ENCODE measurements at places on chromosomes 5 and 9.

DNA sequence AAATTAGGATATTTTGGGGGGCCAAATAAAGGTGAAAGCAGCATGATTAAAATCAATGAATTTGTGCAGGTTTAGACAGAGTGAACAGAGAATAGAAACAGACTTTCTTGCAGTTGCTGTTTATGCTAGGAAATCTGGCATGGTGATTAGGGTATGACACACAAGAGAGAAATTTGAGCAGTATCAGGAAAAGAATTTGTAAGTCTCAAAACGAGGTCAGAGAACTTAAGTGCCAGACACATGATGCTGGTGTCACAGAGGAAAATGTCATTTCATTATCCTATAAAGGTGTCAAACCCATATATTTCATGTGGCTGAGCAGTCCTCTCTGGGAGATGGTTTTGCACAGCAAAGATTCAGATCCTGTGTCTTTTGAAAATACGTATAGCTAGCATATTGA, 15.7 kb downstream of the LVRN start:
- DNase-seq, result peak; percentile 46

- DNase-seq, result peak; percentile 65
These were observed 103.8 kb upstream of the SLC1A3 start for GRCh38 chr5:36502608-36503007.

DNA sequence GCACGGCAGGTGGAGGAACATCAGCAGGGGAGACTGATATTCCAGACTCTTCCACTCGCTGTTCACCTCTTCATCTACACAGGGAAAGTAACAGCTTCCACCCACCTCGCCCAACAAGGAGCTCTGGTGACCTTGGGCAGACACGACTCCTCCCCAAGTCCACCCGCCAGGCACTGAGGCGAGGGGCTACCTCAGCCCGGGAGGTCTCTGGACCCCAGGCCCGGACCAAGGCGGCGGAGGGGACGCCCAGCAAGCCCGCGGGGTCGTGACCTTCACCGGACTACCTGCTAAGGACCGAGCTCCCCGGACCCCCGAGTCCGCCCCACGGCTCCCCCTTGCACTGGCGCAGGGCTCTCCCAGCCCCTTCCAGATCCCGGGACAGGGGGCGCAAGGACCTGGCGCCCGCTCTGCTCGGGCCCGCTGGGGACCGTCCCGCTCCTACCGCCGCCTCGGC, 70.2 kb upstream of the LPCAT1 start:
- DNase-seq, result no peak

DNA sequence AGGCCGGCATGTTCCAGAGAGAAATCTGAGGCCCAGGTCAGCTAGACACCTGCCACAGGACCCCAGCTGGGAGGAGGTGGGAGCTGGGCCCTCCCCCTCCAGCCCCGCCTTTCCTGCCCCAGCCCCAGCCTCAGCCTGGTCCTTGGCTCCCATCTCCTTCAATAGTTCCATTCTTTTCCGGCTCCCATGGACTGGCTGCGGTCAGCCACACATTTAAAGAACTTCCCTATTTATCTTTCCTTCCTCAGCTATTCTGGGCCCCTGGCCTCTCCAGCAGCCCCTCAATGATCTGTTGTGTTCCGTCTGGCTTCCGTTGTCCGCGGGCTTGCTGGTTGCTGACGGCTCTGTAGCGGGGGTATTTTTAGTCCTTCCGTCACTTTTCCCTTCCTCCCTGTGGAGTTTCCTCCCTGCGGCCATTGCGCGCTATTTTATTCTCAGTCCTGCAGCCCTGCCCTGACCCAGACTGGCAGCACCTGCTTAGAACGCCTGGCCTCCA, 73.8 kb downstream of the AMBP start:
- no peak for DNase-seq

DNA sequence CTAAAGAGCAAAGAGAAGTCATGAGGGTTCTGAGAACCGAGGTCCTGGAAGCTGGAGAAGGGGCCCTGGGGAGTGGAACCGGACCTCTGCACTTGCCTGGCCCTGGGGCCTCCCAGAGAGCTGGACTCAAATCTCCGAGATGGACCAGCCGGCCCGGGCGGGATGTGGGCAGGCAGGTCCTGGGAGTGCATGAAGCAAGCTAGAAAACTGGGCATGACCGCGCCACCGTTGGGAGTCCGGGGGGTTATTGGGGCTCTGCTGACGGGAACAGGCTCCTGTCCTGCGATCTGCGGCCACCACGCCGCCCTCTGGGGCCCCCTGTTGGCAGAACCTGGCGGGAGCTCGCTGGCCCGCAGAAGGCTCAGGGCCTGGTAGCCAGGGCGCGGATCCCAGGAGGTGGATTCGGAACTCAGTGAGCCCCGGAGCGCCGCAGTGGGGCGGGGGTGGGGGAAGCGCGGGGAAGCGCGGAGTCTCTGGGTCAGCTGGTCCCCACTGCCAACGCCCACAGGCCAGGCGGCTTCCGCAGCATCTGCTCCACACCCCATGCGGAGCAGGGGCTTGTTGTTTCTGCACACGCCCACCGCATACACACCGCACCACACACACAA, 150.6 kb downstream of the ERCC6L2 start:
- DNase-seq, result no peak

- no peak for DNase-seq
These were observed 26.3 kb downstream of the UBQLN1 start for GRCh38 chr9:83681490-83681889.

- DNase-seq, result no peak
These were observed 10.4 kb downstream of the CXXC5 start for GRCh38 chr5:139658501-139658927.

DNA sequence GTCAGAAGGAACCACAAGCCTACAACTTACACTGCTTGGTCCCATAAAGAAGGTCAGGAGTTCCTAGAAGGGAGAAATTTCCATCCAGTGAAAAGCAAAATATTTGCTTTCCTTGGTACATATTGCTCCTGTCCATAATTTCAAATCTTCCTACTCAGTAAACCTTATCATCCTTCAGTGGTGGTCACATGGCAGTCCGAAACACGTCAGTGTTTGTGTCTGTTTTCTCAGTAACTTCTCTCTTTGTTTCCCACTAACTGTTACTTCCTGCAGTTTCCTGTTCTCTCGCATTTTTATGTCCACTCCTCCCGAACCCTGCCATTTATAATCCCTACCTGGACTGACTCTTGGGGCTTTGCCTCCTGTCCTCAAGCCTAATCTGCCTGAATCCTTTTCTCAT, 129.1 kb downstream of the FANCC start:
- DNase-seq, result no peak

DNA sequence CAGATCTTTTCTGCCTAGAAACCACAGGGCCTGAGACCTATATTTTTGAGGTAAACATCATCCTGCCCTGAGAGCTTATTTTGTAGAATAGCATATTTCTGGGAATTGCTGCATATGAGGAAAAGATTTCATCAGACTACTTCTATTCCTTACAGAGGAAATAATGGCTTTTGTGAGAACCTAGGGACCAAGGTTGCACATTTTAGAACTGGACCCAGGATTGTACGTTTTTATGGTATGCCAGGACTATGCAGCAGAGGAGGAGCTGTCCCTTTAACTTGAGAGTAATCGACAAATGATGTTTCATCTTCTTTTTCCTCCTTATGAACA, 2.2 kb upstream of the ALDH1A1 start:
- DNase-seq, result no peak

GRCh38 chr5:157961896-157962590, 103.1 kb upstream of the CLINT1 start:
- DNase-seq, result no peak

DNA sequence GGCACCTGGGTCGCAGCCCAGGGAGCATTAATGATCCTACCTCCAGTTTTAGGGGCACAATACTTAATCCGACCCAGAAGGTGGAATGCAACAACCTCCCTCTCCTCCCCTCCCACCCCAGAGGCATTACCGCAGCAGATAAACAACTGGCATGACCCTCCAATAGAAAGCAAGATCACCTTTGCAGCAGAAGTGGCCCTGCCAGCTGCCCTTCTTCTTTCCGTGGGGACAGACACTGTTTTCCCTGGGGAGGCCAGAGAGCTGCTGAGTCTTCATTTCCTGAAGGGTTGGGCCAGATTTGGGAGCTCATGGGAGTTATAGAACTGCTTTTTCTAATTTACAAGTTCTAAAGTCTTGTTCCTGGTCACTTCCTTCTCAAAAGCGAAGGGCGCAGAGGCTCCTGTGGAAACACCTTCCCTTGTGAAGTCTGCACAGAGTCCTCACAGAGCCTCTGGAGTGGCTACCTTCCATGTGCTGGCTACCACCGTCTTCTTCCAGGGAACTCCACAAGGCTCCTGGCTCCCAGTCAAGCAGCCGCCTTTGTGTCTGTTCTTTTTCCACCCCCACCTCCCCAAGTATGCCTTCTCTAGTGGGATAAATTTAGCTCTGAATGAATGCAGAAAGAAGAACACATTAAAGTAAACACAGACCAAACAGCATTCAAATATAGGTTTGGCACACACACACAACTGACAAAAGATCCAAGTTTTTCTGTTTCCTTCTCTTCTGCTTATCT, 8.0 kb upstream of the PALM2AKAP2 start:
- DNase-seq, result no peak

DNA sequence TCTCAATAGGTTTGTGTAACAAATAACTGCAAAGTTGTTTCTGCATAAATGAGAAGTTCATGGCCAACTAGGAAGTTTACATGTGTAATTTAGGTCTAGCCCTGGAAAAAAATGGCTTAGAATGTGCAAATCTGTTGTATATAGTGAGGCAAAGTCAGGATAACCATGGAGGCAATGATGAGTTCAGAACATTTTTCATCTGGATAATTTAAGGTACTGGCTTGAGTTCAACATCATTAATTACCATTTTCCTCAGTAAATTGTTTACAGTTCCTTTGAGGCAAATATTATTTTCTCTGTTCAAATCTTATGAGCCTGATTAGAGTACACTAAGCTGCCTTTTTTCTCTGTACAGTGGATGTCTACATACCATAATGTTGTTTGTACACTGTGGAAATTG, 1259.0 kb upstream of the NUDT12 start:
- DNase-seq, result no peak

DNA sequence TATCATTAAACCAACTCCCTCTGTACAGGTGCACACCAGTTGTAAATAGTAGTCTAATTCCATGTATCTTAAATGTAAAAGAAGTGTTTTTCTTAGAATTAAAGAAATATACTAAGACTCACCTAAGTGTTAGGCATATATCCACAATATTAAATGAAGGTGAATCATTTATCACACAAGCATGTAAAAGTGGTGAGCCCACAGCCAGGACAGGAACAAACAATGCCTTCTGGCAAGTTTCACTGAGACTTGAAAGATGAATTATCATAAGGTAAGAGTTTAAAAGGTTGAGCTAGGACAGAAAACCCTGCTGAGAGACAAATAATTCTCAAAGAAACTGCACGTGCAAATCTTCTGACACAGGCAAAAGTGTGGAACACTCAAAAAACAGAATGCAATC, 832.5 kb downstream of the TAF11L14 start:
- no peak for DNase-seq

DNA sequence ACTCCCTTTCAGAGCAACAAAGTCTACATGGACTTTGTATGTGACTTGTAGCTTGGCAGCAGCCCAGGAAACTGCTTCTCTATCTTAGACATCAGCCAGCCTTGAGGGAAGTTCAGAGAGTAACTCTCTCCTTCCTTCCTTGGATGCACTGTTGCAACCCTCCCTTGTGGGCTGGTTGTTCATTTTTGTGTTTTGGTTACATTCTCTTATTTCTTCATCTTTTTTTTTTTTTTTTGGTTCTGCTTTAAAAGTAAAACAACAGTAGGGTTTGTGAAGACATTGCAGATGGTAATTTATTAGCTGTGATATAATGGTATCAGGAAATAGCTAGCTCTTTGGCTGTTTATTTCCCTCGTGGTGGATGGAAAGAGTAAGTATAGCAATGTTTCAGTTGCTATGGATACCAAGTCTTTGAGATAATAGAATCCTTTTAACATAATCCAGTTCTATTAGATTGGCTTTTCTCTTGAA, 97.9 kb upstream of the MAMDC2 start:
- peak; percentile 30 for DNase-seq

DNA sequence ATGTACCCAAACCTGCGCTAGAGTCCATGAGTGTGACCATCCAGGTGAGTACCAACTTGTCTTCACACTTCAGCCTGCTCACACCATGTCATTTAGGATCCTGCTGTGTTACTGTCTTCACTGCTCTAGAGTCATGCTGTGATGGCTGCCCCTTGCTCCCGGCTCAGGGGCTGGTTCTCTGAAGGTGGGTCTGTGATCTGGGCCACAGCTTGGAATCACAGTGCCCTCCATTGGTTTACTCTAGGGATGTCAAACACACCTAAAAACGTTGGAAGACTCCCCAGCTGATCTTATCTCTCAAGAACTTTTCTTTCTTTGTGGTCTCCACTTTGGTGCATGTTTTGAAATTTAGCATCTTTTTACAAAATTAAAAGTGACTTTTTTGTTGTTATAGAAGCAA, 53.8 kb downstream of the NFX1 start:
- DNase-seq, result no peak

GRCh38 chr9:114779352-114779845, 26.4 kb downstream of the TNFSF15 start:
- DNase-seq, result no peak

DNA sequence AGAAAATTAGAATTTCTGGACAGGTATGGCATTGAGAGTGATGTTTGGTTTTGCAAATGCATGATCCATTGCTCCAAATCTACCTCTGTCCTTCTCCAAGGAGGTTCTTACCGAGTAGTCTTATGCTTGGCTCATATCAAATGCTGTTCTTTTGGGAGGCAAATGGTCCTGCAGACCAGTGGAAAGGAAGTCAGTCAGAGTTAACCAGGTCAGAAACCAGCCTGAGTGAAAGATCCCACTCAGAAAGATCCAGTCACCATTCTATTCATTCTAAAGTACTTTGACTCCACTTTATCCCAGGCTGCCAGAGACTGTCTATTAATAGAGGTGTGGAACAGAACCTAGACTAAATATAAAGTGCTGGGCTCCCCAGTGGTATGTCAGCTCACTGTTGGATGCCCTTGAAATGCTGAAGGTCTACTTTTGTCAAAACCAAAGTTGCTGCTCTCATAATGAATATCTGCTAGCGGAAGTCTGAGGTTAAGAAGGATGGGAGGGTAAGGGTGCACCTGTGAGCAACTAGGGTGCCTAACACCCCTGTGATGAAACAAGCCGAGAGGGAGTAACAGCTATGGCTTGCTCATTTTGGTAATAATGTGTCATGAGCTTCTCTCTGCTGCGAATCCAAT, 302.2 kb downstream of the ZNF608 start:
- no peak for DNase-seq

DNA sequence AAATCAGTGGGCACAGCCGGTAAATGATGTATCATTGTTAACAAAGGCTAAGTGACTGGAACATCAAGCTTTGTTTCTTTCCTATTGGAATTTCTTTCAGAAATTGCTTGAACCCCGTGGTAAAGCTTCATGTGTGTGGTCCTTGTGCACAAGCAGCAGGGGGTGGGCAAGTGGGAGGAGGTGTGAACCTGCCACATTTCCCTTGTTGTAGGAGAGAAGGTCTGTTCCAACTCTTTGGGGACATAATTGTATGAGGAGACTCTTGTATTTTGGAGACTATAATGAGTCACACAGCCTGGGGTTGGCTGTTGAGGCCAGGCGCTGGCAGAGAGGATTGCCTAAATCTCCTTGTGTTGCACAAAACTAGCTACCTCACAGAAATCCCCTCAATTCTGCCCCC, 620.5 kb downstream of the IRX1 start:
- no peak for DNase-seq

- no peak for DNase-seq
These were observed 28.5 kb downstream of the KCNV2 start for GRCh38 chr9:2745560-2746380.

- DNase-seq, result no peak
These were observed 772.0 kb upstream of the FAM174A start for GRCh38 chr5:99763021-99763774.

GRCh38 chr5:157100140-157100679, 8.6 kb downstream of the HAVCR2 start:
- peak; percentile 22 for DNase-seq
